Immature natural killer cell (primary cell): ENCODE measurements at places on chromosomes 6 and 20. TPM values are rescaled to one million over a fixed set of nuclear protein-coding genes. Genes with fewer than 3 reads are reported as not detected.

GRCh38 chr20:9532069-9532838 lies 17.9 kb downstream of the LAMP5 start:
- DNase-seq, result no peak

GRCh38 chr20:22582386-22582963 lies 1.9 kb downstream of the FOXA2 start:
- DNase-seq, result no peak

DNA sequence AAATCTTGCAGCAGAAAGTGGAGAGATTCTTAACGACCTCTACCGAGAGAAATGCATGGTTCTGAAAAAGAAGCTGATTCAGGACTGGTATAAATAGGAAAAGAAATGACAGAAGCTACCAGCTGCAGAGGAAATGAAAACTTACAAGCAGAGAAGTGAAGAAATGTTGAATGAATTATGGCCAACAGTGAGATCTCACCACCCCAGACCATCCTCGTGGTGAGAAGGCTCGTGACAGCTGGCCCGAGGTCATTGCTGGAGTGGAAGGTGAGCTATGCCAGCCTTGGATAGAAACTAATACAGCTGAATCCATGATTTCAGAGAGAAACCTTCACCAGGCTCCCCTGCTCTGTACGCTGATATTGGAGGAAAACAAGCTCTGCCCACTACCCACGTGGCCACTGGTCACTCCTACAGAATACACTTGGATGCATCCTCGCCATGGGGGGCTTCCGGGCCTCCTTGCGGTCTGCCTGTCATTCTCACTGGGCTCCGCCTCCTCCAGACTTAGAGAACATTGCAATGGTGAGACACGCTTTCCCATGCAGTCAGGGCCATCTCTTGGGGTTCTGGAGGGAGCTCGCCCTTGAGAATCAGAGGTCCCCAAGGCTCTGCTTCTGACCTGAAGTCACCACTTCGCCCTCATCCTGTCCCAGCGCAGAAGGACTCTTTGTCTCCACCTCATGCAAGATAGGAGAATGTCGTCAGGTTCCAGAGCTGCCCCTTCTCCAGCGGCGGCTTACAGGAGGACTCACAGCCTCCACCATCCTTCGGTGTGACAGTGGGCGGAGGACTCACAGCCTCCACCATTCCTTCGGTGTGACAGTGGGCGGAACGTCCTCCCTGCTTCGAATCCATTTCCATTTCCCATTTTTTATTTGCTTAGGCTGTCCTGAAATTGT lies 10.6 kb upstream of the TUBB2B start:
- no peak for DNase-seq

DNA sequence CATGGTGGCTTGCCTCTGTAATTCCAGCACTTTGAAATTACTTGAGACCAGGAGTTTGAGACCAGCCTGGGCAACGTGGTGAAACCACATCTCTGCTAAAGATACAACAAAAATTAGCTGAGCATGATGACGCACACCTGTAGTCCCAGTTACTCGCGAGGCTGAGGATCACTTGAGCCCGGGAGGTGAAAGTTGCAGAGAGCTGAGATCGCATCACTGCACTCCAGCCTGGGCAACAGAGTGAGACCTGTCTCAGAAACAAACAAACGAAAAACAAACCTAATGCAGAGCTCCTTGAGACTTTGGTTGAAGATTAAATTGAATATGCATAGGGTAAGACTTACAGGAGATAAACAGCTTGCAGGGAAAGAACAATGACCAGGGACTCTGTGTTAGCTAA lies 80.8 kb downstream of the SCAF8 start:
- no peak for DNase-seq

- no peak for DNase-seq
These were observed 453.3 kb downstream of the C6orf118 start for GRCh38 chr6:164856138-164856537.

DNA sequence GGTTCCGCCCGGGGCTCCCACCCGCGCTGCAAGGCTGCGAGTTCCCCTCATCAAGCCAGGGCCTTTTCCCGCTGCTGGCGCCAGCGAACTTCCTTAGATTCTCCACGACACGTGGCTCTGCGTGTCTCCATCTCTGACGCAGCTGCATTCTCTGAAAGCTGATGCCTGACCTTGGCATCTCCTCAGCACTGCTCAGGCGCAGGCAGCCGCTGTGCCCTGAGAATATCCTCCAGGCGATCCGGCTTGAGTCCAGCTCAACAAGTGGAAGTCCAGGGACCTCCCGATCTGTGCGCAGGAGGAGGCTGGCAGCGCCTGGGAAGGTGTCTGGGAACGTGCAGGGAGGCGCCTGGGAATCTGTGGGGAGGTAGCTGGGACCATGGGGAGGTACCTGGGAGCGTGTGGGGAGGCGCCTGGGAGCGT lies 171.2 kb upstream of the THBS2 start:
- no peak for DNase-seq

DNA sequence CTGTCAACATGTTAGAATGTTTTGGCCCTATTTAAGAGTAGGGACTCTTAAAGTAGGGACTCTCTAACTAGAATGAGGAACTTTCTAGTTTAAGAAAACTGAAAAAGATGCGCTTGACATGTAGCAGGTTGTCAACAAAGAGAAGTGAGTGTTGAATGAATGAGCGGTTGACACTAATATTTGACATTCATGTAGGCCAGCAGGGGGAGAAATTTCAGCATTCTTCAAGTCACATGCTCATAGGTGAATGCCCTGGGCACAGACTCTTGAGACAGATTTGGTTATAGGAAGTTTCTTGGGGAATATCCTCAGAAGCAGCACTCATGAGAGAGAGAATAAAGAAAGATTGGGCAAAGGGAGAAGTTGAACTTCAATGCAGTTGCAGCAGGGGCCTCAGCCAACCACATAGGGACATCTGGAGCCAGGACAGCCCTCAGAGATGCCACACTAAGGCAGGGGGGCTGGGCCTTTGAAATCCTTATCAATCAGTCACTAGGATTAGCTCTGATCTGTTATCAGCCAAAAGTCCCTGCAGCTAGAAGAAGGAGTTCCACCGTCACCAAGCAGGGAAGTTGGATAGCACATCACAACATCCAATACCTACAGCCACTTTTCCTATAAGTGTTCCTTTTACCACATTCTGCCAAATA lies 145.1 kb upstream of the FKBP1C start:
- DNase-seq, result no peak

- no peak for DNase-seq
These were observed 556 bp upstream of the SCAF8 start for GRCh38 chr6:154732538-154733182.

- DNase-seq, result no peak
These were observed 494.0 kb upstream of the MAP3K7 start for GRCh38 chr6:91080871-91081270.

Gene ZNF76
- 20.7 TPM for polyA plus RNA-seq

Gene KCNK16
- not detected for polyA plus RNA-seq

Gene HLA-DPA1
- polyA plus RNA-seq, result 173 TPM

Gene CHRNA4
- polyA plus RNA-seq, result not detected

Gene TOMM34
- 13.4 TPM for polyA plus RNA-seq

Gene CUL9
- polyA plus RNA-seq, result 8.5 TPM

Gene CDSN
- not detected for polyA plus RNA-seq
